ENCODE measurements at places on chromosomes 7 and 10. TPM values are rescaled to one million over a fixed set of nuclear protein-coding genes. Genes with fewer than 3 reads are reported as not detected.
A peak's percentile ranks its signal among the peaks of the same experiment; 100 is the strongest.

GRCh38 chr7:35035511-35035961 lies 1.7 kb downstream of the DPY19L1 start:
- DNase-seq: peak; percentile 56

DNA sequence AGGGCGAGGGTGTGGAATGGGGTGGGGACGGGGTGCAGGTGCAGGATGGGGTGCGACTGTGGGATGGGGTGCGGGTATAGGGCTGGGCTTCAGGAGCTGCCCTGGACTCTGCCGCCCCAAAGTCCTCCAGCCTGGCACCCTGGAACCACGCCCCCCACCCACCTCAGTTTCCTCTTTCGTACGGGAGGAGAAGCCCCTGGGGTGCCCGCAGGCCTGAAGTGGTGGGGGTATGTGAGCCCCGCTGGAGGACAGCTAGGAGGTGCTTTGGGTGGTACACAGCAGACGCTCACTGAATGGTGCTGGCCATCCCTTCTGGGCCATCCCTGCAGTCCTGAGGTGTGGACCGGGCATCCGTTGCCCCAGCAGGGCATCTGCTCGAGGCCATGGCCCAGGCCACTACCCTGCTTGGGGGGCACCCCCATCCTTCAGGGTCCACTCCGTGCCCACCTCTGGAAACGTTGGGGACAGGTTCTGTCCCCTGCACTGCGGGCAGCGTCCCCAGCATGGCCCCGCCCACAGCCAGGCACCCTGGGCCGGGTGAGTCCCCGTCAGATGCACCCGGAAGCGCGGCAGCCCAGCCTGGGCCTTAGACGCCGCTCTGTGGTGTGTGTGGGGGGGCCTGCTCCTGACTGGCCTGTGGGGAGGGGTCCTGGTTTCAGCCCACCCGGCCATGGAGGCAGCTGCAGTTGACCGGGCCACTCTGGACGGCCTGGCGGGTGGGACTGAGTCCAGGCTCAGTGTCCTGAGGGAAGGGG lies 41.6 kb downstream of the UNCX start:
- no peak for DNase-seq

Gene ADCY1
- total RNA-seq: 5.6 TPM

DNA sequence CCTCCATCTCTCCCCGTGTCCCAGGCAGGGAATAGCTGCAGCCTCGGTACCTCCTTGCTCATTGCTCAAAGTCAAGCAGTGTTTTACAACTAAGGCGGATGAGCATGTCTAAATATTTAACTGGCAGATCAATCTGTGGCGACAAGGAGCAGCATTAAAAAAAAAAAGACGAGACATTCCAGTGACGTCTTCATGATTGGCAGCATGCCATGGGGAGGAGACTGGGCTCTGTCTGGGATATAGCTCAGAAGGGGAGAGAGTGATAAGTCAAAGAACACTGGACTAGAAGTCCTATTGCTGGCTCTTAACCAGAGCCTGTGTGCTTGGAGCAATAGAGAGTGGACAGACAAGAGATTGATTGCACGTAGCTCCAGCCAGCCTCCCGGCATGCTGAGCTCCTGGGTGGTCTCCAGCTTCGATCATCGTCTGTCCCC lies 287.5 kb upstream of the PODXL start:
- DNase-seq: no peak

DNA sequence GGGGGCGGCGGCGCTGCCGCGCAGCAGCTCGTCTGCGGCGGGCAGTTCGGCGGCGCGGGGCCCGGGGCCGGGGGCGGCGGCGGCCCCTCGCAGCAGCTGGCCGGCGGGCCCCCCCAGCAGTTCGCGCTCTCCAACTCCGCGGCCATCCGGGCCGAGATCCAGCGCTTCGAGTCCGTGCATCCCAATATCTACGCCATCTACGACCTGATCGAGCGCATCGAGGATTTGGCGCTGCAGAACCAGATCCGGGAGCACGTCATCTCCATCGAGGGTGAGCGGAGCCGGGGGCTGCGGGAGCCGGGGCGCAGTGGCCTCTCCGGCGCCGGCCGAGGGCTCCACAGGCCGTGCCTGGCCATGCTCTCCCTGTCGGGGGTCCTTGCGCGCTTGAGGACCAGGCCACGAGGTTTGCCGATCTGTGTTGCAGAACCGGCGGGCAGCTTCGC lies 548 bp downstream of the AGAP3 start:
- peak; percentile 79 for DNase-seq

Gene SPDYE2
- not detected for total RNA-seq

DNA sequence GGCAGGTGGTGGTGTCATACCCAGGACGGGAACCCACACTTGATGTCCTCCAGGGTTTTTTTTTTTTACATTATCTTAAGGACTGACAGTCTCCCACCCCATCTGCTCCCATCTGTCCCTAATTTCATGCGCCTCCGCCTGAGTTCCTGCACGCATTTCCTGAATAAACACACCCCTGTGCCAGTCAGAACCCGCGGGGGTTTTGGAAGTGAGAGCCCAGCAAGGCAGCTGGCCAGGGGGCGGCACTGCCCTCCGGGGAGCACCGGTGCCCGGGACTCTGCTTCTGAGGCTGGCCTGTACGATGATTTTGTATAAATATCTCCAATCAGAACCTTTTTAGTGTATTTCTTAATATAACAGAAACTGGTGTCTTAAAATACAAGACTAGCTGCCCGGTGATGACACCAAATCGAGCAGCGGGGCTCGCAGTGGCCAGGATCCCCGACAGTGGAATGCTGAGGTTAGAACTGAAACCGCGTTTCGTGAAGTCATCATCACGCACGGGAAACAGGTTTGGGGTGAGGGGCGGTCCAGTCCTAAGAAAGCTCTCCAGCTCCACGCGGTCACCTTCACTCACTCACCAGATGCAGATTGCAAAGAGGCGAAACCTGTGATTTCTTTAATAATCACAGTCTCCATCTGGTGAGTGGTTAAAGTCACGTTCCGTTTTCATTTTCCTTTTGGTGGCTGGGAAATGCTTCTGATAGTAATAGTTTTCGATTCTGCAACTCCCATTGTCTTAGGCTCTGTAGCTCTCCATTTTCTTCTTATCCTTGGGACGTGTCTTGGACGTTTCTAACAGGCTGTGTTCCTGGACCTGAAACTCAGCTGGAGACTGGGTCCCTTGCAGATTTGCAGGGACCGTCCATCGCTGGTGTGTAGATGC lies 19.7 kb downstream of the BNIP3 start:
- DNase-seq: no peak

Gene TCAF1
- 22.6 TPM for total RNA-seq
